ENCODE measurements at places on chromosomes 11 and 22.

GRCh38 chr11:69499918-69500284 is 18.4 kb downstream of the LINC01488 start:
- DNase-seq = no peak

DNA sequence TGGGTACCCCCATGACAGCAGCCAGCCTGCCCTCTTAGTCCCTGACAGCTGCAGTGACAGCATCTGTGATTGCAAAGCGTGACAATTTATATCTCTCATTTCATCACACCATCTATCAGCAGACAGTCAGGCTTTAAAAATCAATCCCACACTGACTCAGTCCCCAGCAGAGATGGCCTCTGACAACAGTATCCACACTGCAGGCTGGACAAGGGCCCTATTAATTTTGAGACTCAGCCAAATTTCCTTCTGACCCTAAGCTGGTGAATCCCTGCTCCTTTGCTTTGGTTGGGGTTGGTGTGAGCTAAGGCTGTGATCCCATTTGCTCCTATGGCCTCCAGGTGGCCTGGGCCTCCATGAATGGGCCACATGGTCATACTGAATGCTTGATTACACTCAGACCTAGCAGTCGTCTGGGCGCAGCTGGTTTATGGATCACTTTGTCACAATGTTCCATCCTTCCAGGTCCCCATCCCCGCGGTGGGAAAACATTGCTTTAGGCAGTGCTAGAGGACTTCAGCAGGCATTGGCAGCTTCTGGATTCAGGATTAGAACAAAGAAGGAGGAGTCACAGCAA is 68.2 kb upstream of the B3GAT1 start:
- no peak for DNase-seq

- peak; percentile 17 for DNase-seq
Measured at GRCh38 chr11:78646564-78647185, 72.0 kb upstream of the NARS2 start.

DNA sequence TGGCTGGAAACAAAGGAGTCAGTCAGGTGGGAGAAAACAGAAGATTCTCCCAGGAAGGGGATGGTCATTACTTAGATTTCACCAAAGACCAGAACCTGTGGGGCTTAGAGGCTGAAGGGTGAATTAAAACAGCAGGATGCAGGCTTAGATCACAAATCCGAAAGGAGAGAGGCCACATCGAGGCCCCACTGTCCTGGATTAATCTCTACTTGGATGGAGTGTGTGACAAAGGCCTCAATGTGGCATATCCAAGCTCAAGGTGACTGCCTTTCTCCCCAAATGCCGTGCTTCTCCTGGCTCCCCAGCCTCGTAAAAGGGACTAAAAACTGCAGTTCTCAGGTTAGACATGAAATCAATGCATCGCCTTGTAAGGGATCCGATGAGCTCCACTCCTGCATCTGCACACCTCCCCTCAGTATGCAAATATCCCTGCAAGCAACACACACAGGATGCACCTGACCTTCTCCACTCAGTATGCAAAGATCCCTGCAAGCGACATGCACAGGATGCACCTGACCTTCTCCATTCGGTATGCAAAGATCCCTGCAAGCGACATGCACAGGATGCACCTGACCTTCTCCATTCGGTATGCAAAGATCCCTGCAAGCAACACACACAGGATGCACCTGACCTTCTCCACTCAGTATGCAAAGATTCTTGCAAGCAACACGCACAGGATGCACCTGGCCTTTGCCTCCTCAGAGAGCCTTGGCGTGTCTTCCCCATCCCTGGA is 447.4 kb downstream of the BRD1 start:
- no peak for DNase-seq

DNA sequence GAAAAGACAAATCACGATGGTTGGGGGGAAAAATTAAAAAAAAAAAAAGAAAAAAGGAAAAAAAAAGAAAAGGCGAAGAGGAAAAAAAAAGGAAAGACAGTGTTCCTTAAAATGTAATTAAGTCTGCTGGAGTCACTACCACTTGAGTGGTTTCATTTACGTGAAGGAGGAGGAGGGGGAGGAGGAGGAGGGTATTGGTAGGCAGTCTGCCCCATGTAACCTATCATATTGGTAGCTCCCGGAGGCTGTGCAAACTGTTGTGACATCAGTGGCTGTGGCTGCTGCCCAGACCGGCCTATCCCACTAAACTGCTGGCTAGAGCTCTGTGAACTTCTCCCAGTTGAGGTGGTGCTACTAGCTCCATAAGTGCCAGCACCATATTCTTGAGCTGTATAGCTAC is 17.9 kb downstream of the KDELR3 start:
- DNase-seq = no peak

GRCh38 chr22:42769238-42769573 is 48.5 kb upstream of the A4GALT start:
- DNase-seq = no peak

- no peak for DNase-seq
Measured at GRCh38 chr22:23888615-23889401, 5.4 kb upstream of the MIF start.
